NCI-H1048 (cell line): ENCODE measurements at places on chromosomes 12 and 14.

DNA sequence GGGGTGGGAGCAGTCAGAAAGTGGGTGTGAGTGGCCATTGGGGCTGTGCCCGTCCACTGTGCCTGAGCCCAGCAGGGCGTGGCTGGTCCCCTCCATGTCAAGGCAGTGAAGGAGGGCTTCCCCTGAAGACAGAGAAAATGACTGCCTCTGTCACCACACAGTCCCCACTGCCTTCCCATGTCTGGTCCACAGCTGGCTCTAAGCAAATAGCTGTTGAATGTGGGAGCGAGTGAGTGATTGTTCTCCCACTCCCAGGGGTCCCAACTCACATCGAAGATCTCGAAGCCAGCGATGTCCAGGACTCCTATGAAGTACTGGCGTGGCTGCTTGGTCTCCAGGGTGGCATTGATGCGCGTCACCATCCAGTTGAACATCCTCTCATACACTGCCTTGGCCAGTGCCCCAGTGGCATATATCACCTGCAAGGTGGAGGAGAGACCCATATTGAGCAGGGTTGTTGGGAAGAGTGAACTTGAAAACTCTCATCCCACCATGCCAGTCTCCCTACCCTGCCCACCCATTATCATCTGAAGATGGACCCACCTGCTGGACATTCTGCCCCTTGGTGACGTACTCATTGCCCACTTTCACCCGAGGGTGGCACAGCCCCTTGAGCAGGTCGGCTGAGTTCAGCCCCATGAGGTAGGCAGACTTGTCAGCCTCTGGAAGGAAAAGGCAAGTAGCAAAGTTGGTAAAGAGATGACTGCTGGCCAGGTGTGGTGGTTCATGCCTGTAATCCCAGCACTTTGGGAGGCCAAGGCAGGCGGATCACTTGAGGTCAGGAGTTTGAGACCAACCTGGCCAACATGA lies 6.6 kb downstream of the MYH7 start:
- DNase-seq = no peak

- DNase-seq = peak; percentile 57
Measured at GRCh38 chr12:15220915-15221885, at the start of gene RERG. Gene RERG (minus strand): TSS chr12:15221417. CDS start chr12:15217489, 3,928 bp downstream.

DNA sequence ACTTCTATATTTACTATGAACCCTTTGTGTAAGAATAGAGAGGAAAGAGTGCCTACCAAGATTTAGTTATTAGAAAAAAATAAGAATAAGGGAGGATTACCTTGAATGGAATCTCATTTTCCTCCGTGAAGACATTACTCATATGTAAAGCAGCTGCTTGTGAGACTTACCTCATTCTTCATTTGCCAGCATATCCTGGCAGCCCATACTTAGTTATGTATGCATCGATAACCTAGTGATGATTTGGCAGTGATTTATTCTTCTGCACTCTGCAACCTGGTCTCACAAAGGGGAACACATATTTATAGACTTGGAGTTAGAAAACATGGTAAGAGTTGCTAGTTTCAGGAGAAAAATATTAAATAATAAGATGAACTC lies 56.8 kb downstream of the LRFN5 start:
- no peak for DNase-seq

DNA sequence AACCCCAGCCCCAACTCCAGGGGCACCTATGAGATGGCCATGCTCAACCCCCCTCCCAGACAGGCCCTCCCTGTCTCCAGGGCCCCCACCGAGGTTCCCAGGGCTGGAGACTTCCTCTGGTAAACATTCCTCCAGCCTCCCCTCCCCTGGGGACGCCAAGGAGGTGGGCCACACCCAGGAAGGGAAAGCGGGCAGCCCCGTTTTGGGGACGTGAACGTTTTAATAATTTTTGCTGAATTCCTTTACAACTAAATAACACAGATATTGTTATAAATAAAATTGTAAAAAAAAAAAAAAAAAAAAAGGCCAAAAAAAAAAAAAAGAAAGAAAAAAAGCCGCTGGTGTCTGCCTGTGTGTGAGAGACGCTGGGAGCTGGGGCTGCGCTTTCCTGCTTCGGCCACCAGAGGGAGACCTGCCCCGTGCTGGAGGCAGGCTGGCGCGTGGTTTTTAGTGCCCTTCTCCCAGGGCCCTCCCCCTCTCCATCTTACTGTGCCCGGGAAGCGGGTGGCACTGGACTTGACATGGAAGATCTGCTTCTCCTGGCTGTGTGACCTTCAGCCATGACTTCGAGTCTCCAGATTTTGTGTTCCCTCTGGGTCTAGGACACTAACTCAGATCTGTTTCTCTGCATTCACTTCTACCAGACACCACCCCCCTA lies 3.4 kb upstream of the NXPH4 start:
- DNase-seq = peak; percentile 74

- no peak for DNase-seq
Measured at GRCh38 chr12:54053751-54054741, at the start of gene HOXC4. Gene HOXC4 (plus strand): TSS chr12:54053835. CDS start chr12:54053923, 88 bp downstream.

- no peak for DNase-seq
Measured at GRCh38 chr14:93986955-93987354, 10.1 kb upstream of the CCDC197 start.

GRCh38 chr12:91811481-91812287 lies 334.0 kb downstream of the BTG1 start:
- peak; percentile 38 for DNase-seq

- DNase-seq = no peak
Measured at GRCh38 chr14:76236172-76237130, 84.7 kb downstream of the GPATCH2L start.

DNA sequence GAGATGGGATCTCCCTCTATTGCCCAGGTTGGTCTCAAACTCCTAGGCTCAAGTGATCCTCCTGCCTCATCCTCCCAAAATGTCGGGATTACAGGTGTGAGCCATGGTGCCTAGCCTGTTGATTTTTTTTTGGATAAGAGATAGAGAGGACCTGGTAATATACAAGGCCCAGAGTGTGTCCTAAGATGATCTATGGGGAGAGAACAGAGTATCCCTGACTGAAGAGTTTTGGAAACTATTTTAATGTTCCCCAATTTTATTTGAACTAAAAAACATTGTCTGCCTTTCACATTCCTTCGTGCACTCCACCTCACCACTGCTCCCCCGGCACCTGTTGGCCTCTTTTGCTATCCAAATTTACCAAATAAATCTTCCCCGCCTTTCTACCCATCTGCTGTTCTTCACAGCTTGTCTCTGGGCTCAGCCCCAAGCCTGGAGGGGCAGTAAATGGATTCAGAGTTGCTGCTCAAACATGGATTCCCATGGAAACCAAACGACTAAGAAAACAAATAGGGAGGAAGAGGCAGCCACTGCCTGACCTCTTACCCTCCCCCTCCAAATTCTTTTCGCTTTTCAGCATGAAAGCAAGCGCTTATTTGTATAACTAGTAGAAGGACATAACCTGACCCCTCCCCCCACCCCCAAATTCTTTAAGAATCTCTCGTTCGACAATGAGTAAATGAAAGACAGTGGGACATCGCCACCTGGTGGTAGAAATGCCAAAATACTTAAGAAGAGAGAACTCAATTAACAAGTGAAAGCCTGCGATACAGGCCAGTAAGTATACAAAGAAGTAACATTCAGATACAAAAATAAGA lies 22.6 kb downstream of the OR10G3 start:
- peak; percentile 45 for DNase-seq

- DNase-seq = no peak
Measured at GRCh38 chr14:49774106-49774505, 6.2 kb downstream of the KLHDC2 start.

DNA sequence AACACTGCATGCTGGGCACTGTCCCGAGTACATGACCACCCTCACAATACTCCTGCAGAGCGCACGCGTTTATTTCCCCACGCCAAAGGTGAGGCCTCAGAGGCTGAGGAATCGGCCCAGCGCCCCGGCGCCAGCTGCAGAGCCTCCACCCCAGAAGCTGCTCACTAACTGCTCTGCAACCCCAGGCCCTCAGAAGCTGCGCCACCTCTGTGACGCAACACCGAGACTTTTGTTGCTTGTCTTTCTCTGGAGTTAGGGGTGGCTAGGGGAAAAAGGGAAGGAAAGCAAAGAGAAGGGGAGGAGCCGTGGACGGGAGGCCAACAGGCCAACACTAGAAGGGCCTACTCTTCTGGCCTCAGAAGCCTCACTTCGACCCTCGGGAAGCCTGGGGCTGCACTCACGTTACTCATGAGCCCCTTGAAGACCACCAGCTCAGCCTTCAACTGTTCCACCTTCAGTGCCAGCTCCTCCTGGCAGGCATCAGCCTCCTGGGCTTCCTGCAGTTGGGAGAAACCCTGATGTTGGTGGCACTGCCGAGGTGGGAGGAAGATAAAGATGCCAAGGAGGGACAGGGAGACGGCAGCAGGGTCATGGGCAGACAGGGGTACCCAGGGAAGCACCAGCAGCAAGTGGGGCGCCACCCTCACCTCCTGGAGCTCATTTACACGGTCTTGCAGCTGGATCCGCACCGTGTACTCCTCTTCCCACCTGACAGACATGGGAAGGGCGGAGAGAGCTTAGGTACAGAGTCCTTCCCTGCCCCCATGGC lies 5.4 kb downstream of the IFFO1 start:
- no peak for DNase-seq

GRCh38 chr12:99020871-99021270 lies 375.8 kb downstream of the APAF1 start:
- no peak for DNase-seq

GRCh38 chr14:20503898-20504297 lies 1.4 kb upstream of the RNASE10 start:
- no peak for DNase-seq

GRCh38 chr14:60183741-60184140 lies 18.5 kb upstream of the DHRS7 start:
- no peak for DNase-seq

GRCh38 chr14:80602946-80603345 lies 338.6 kb downstream of the CEP128 start:
- no peak for DNase-seq

DNA sequence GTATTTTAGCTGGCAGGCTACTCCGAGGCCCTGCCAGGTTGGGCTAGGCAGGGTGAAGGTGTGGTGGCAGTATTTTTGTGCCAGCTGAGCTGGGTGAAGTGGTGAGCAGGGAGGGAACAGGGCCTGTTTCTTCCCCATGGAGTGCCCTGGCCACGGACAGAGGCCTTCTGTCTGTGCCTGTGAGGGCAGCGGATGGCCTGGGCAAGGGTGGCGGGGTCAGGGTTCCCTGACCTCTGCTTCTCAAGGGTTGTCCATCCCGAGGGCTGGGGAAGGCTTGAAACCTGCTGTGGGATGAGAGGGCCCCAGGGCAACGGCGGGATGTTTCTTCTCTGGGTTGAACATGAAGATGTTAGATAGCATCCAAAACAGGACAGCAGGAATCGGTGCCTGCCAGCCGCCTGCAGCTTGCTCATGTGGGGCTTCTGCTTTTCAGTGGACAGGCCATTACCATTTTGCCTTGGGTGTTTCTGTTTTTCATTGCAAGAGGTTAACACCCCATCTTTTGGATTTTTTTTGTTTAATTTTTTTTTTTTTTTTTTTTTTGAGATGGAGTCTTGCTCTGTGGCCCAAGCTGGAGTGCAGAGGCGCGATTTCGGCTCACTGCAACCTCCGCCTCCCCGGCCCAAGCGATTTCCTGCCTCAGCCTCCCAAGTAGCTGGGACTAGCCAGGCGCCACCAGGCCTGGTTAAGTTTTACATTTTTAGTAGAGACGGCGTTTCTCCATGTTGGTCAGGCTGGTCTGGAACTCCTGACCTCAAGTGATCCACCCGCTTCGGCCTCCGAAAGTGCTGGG lies 3.3 kb downstream of the MTA1 start:
- no peak for DNase-seq

DNA sequence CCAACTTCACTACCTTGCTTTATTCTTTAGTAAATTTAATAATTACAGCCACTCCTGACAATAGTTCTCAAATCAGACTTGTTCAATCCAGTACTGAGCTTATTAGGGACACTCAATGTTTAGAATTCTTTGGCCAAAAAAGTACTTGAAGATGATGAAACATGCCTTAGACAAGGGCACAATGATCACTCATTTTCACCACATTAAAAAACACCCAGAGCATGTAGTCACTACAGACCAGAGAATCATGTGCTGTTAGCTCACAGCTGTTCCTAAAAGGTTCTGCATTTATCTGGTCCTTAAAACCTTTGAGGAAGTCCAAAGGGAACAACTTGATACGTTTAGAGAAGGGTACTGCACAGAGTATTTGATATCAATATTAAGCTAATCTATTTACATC lies 98.7 kb downstream of the INSM2 start:
- no peak for DNase-seq

- no peak for DNase-seq
Measured at GRCh38 chr12:62808166-62808879, 126.6 kb downstream of the PPM1H start.

- no peak for DNase-seq
Measured at GRCh38 chr14:61488417-61489401, 167.3 kb downstream of the PRKCH start.

GRCh38 chr12:117045160-117046010 lies 53.8 kb downstream of the TESC start:
- DNase-seq = no peak

DNA sequence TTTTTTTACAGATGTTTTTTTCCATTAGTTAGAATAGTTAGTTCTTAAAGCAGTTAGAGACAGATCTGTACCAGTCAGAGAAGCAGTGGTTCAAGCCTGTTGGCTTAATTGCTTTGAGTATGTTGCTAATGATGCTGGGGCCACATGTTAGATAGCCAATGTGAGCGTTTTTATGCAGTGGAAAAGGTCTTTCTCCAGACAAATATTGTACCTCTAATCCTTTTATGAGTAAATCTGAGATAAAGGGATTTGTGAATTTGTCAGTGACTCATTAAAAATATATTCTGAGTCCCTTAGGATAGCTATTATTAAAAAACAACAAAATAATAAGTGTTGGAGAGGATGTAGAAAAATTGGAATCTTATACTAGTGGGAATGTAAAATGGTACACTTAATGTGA lies 154.2 kb downstream of the MSRB3 start:
- DNase-seq = no peak

GRCh38 chr12:121875582-121875981 lies 13.0 kb upstream of the PSMD9 start:
- no peak for DNase-seq

GRCh38 chr12:96195845-96196451 lies 1.8 kb downstream of the ELK3 start:
- DNase-seq = no peak

- no peak for DNase-seq
Measured at GRCh38 chr12:129831294-129831693, 72.5 kb downstream of the TMEM132D start.

GRCh38 chr12:96501133-96501761 lies 11.9 kb downstream of the CFAP54 start:
- no peak for DNase-seq

DNA sequence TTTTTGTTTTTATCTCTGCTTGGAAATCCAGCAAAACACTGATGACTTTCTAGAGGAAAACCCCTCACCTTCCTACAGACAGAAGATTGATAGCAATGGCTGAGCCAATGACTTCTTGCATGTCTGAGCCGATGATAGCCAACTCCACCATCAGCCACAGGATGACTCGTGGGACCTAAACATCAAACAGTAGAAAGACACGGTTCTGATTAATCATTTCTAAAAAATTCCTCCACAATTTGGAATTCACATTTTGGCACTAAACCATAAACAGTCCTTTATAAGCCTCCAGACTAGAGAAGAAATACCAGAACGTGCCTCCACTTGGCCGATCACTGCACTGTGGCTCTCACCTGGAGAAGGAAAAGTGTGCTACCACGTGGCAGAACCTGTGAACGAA lies 25.9 kb downstream of the SLC11A2 start:
- no peak for DNase-seq

- DNase-seq = no peak
Measured at GRCh38 chr12:104443008-104443407, 13.7 kb upstream of the CHST11 start.

- no peak for DNase-seq
Measured at GRCh38 chr12:49368240-49368600, 958 bp downstream of the SPATS2 start.
